Left renal cortex interstitium (tissue), 4 donors: ENCODE measurements at places on chromosomes 7 and 10. TPM values are rescaled to one million over a fixed set of nuclear protein-coding genes. Genes with fewer than 3 reads are reported as not detected.

DNA sequence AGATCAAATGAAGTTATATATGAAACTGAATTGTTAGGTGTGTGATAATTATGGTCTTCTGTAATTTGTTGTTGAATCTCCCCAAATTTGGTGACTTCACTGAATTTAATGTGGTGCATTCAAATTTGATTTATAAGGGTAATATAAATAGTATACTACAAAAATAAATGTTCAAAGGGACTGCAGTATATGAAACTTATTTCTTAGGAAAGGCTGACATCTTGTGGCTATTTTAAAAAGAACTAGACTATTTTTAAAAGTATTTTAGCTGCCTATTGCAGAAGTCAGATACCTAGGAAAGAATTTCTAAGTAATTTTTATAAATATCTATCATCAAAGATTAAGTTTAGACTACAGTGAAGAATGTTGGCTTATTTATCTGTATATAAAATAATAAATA lies 36.6 kb downstream of the ATRNL1 start:
- no peak for DNase-seq

DNA sequence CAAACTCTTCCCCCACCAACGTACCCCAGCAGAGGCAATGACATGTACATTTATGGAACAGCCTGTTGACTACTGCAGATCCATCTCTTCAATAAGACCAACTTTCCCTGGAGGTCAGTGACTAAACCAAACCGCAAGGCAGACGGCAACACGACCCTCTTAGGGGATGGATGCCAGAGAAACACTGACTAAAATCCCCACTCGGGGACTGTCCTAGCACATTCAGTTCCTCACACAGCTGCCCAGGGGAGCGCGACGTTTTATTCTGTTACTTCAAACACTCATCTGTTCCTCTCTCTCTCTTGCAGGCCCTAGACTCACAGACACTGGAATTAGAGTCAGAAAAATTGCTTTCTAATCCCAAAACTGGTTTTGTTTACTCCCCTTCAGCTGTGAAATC lies 146.5 kb upstream of the PRSS1 start:
- no peak for DNase-seq

- no peak for DNase-seq
Observed at GRCh38 chr7:156766666-156767065, 126.1 kb downstream of the RNF32 start.

Gene SLC26A5
- polyA plus RNA-seq = 0.60 TPM

- no peak for DNase-seq
Observed at GRCh38 chr10:52967806-52968795, 195.5 kb upstream of the MBL2 start.

DNA sequence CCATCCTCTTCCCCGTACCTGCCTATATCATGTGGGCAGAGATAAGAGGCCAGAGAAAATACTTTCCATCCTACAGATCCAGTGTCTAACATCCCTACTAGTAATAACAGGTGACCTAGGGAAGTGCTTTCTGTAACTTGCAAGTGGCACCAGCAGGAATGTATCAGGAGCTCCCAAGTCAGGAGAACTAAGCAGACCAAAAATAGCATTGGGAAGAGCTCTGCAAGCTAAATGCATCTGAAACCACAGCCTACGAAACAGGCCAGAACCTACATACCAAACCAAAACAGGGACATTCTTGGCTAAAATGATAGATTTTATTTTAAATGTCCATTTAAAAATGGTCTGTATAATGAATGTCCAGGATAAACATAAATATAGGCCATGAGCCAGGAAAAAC lies 680.8 kb downstream of the PHTF2 start:
- DNase-seq = no peak

DNA sequence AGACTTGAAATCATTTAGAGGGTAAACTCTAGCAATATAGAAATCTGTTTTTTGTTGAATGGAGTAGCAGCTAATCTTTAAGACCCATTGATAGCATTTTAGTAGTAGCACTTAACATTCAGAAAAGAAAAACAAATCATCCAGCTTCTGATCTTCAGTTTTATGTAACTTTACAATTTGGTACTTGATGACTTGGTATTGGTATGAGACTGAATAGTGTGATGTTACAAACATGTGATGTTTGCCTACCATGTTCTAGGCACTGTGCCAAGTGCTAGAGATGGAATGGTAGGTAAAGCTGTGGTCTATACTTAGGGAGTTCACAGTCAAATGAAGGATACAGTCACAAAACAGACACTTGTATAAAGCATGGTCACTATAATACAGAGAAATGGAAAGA lies 21.3 kb downstream of the ZEB1 start:
- DNase-seq = no peak

- no peak for DNase-seq
Observed at GRCh38 chr7:33590916-33591315, 314.4 kb upstream of the BMPER start.

Gene SUFU
- 26.7 TPM for polyA plus RNA-seq

DNA sequence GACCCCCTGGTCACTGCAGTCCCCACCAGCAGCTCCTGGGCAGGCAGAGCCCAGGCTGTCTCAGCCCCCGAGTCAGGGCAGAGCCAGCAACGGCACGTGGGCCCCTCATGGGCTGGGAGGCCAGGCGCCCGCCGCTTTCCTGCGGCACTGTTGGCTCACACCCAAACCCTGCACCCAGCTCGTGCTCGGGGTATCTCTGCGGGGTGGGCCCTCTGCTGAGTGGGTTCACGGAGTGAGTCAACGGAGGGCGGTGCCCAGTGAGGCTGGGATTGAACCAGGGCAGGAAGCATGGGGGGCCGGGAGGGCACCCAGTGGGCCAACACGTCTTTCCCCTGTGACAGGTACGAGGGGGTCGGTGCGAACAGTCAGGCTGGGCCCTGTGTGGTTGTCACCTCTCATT lies 28.9 kb downstream of the ADAP1 start:
- no peak for DNase-seq

Gene ITGB8
- polyA plus RNA-seq = 37.0 TPM

DNA sequence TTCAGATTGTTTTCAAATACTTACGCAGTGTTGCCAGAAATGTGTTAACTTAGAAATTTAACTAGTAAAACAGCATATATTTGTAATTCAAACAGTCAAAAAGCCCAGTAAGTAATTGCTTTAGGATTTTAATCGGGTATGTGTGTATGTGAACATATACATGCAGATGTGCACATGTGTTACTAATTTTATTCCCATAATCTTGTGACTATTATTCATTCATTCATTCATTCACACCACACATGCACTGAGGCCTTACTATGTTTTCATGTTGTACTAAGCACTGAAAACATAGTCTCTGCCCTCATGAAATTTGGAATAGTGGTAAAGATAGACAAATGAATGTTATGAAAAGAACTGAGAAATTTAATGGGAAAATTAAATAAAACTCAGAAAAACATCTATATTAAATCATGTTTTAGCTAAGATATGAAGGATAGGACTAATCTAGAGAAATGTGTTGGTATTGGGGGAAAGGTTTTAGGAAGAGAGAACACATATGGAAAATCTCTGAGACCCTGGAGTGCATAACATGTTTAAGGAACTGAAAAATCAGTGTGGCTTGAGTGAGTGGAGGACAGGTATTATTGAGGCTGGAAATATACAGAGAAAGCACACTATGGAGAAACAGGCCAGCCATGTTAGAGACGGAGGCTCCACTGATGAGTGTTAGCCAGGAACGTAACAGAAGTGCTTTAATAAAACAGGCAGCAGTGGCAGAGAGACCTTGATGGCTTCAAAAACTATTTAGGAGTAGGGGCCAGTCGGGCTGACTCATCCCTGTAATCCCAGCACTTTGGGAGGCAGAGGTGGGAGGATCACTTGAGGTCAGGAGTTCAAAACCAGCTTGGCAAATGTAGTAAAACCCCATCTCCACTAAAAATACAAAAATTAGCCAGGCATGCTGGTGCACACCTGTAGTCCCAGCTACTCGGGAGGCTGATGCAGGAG lies 80.3 kb downstream of the HDAC9 start:
- DNase-seq = no peak

GRCh38 chr7:148108381-148108780 lies 482.2 kb upstream of the C7orf33 start:
- DNase-seq = no peak

DNA sequence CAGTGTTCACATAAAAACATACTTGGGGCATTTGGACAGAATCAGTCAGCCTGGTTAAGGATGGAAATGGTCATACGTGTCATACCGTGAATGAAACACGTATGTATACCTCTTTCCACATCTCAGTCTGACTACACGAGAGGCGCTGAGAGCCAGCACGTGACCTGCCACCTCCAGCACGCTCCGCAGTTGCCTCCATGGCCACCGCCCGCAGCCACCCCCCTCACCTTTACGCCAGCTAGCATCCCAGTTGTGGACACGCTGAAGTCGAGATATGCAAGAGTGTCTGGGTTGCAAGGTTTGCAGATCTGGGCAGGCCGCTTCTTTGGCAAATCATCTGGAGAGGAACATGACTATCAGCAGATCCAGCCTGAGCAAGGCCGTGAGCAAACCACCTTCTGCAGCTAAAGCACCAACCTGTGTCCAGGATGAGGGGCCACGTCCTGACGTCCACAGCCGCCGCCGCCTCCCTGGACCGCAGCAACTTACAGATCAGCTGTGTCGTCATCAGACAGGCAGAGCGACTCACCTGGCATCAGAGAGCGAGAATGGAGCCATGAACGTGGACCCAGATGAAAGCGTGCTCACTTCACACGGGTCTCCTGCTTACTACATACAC lies 209.4 kb downstream of the ZMYND11 start:
- no peak for DNase-seq

DNA sequence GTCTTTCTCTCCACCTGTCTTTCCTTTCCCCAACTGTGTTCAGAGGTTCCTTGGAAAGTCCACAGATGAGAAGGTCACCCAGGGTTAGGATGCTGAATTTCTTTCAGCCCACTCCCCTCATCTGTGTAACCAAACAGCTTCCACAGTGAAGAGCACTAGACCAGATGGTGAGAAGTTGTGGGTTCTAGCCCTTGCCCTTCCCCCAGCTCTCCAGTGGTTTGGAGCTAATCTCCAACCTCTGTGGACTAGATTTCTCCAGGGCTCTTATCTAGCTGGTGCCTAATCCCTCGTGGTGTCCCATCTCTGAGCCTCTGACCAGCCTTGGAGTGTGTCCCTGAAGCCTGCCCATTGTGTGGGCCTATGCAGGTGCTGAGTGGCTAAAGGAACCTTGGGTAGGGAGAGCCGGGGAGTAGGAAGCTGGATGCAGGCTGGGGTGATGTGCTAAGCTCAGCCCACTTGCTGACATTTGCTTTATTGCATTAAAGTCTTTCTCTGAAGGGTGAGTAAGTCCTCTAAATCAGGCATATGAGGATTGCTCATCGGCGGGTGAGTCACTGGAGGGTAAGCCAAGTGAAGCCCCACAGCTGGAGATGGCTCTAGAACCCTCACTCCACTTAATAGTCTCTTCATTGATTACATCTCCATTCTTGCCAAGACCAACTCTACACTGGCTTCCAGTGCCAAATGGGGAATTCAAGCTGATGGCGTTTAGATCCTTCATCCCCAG lies 14.9 kb downstream of the DUSP5 start:
- no peak for DNase-seq

Gene GDF10
- polyA plus RNA-seq = 1.8 TPM

Gene CALHM1
- 0.06 TPM for polyA plus RNA-seq

Gene VWC2
- polyA plus RNA-seq = 0.89 TPM

DNA sequence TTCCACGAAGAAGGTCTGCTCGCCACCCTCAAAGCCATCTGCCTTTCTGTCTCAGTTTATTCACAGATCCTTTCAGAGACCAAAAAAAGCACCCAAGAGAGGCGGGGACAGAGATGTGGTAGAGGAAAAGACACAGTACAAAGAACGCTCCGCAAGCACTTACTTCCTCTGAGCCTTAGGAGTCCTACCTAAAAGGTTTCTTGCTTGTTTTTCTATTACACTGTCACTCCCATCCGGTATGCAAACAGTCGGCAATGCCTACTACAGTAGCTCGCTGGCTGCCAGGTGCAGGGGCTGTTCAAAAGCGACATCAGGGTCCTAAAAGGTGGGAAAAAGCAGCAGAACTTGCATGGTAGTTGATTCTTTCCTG lies 816 bp downstream of the TECPR1 start:
- no peak for DNase-seq

Gene LRRN3
- polyA plus RNA-seq = 6.8 TPM

- DNase-seq = no peak
Observed at GRCh38 chr10:43217563-43218205, 49.2 kb downstream of the RASGEF1A start.

DNA sequence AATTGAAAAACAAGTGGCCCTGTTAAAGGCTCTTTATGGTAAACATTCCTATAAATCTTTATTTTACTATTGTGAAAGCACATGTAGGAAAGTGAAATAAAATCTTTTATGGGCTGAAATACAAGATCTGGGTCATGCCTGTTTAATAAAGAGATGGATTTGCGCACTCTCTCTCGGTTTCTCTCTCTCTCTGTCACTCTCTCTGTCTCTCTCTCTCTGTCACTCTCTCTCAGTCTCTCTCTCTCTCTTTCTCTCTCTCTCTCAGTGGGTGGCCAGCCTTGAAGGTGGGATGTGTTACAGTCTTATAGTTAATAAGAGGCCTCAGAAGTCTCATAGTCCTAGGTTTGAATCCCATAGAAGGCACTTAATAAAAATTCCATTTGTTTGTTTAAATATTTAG lies 2.4 kb downstream of the TAC1 start:
- DNase-seq = peak; percentile 4

DNA sequence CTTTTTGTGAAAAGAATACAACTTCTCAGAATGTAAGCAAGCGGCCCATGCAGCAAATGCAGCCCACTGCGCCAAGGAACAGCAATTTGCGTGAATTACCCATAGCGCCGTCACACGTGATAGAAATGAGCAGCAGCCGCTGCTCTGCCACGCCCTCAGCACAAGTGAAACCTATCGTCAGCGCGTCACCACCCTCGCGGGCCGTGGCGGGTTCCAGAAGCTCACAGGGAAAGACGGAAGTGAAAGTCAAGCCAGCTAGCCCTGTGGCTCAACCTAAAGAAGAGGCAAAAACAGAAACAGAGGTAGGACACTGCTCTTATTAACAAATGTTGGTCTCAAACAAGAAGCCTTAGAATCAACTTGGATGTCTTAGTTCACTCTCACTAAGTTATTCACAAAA lies 70.5 kb downstream of the SHH start:
- no peak for DNase-seq

DNA sequence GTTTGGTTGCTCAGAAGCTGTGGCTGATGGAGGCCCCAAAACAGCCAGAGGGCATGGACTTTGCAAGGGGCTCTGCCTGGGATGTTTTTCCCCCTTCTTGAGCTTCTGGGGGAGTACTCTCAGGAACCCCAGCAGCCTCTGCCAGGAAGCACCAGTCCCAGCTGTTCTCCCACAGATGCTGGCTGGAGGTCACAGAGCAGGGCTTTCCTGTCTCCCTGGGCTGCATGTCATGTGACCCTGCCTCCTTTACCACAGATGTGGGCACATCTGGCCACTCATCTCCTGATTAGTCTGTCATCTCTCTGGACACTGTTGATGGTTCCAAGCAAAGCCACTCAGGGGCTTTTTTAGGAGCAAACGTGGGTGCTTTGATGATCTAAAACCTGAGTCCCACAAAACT lies 136.7 kb downstream of the NEURL1 start:
- no peak for DNase-seq

DNA sequence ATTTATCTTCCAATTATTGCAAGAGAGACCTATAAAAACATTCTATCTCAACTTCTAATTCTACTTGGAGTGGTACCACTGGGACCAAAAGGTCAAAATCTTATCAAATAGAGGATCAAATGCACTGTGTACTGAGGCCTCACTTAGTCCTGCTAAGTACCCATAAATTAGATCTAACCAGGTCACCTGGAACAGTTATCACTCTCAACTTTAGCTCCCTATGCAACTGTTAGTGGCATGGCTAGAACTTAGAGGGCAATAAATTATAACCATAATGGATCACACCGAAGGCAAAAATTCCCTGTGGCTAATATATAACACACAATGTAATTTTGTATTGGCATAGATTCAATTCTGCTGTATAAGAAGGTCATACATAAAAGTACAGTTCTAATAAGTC lies 428.9 kb downstream of the PCDH15 start:
- DNase-seq = no peak
